K562 (cell line): ENCODE measurements at places on chromosomes 5 and 9. TPM values are rescaled to one million over a fixed set of nuclear protein-coding genes. Genes with fewer than 3 reads are reported as not detected.

- no peak overlapping the region for H3K4me3 ChIP-seq
- DNase-seq, result no peak
- H3K4me1 ChIP-seq, result peaks cover 24% of the 10 kb centered on the region
- H3K36me3 ChIP-seq, result no peaks in the 10 kb centered on the region
- no peak overlapping the region for H3K27ac ChIP-seq
These were observed 4.8 kb downstream of the MCIDAS start for GRCh38 chr5:55222092-55222984.

- H3K27me3 ChIP-seq, result no peaks in the 10 kb centered on the region
- H3K36me3 ChIP-seq, result no peaks in the 10 kb centered on the region
- no peak overlapping the region for H3K4me3 ChIP-seq
- no peaks in the 10 kb centered on the region for H3K4me1 ChIP-seq
These were observed 156.5 kb downstream of the CDH9 start for GRCh38 chr5:26881901-26882300.

DNA sequence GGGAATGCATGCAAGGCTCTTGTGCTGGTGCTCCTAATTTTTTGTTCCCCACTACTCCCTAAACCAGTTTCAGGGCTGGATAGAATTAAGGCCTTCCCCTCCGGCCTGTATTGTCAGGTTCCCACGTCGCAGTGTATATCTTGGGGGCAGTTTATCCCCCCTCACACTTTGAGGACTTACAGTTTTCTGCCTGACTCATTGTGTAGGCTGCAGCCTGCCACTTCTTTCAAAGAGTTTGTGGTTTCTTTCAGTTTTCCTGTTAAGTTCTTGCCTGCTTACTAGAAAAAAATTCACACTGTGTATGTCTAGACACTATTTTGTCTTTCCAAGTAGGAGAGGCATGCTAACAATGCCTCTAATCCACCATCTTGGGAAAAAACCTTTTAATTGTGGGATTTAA, 28.4 kb upstream of the BTNL3 start:
- H3K27me3 ChIP-seq, result no peaks in the 10 kb centered on the region
- H3K27ac ChIP-seq, result no peak overlapping the region
- no peak overlapping the region for H3K4me3 ChIP-seq
- no peaks in the 10 kb centered on the region for H3K4me1 ChIP-seq

- no peak overlapping the region for H3K4me3 ChIP-seq
- no peaks in the 10 kb centered on the region for H3K4me1 ChIP-seq
- peaks cover 70% of the 10 kb centered on the region for H3K27me3 ChIP-seq
- no peak overlapping the region for H3K27ac ChIP-seq
- H3K36me3 ChIP-seq, result no peaks in the 10 kb centered on the region
These were observed 46.9 kb downstream of the AHRR start for GRCh38 chr5:368183-369084.

DNA sequence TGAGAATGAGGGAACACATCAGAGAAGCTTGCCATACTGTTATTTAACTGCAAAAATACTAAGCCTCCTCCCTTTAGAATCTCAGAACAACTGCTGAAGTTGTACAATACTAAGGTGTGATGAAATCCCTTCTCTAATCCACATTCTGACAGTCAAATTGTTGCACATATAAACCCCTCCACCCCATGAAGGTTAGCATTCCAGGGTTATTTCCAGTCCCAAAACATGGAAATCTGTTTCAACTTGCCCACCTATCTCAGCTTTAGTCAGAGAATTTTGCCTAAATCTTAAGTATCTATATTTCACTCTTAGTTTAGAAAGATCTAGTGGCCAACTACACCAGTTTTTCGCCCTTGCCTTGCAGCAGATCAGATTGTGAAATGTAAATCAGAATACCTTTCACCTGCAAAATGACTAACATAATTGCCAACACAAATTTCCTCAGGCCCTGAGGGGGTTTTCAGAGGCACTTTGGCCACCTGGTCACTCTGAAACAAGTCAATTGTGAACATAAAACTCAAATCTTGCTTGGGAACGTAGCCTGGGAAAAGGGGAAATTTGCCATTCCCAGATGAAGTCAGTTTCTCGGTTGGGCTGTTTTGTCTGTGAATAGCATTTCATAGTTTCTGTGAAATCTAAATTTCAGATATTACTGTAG, 93.9 kb downstream of the EFNA5 start:
- DNase-seq, result no peak
- no peaks in the 10 kb centered on the region for H3K27me3 ChIP-seq
- H3K27ac ChIP-seq, result no peak overlapping the region
- no peaks in the 10 kb centered on the region for H3K36me3 ChIP-seq
- no peaks in the 10 kb centered on the region for H3K4me1 ChIP-seq

DNA sequence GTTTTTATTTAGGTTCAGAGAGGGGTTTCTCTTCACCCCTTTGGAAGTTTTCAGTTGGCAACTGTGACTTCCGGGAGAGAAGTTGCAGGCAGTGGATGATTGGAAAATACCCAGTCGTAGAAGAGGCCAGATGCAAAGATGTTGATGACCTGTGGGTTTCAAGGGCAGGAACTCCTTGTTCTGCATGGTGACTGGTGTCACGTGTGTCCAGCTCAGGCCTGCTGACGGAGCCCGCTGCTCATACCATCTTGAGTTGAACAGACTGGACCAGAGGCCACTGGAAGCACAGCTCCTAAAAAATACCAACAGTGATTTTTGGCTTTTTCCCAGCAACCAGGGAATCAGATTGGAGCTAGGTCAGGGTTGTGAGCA, 243.9 kb upstream of the KLF4 start:
- no peak overlapping the region for H3K4me3 ChIP-seq
- no peak for DNase-seq
- H3K27me3 ChIP-seq, result peaks cover 10% of the 10 kb centered on the region; the same call in 2 of the 3 replicates
- no peak overlapping the region for H3K27ac ChIP-seq

IL17B gene
- total RNA-seq, result 0.51 and 0.58 TPM in 2 replicates

- no peak overlapping the region for H3K4me3 ChIP-seq
- no peak for DNase-seq
- H3K27me3 ChIP-seq, result peaks cover 7% of the 10 kb centered on the region
- no peaks in the 10 kb centered on the region for H3K36me3 ChIP-seq
These were observed 156.1 kb downstream of the GHR start for GRCh38 chr5:42579320-42579719.

DNA sequence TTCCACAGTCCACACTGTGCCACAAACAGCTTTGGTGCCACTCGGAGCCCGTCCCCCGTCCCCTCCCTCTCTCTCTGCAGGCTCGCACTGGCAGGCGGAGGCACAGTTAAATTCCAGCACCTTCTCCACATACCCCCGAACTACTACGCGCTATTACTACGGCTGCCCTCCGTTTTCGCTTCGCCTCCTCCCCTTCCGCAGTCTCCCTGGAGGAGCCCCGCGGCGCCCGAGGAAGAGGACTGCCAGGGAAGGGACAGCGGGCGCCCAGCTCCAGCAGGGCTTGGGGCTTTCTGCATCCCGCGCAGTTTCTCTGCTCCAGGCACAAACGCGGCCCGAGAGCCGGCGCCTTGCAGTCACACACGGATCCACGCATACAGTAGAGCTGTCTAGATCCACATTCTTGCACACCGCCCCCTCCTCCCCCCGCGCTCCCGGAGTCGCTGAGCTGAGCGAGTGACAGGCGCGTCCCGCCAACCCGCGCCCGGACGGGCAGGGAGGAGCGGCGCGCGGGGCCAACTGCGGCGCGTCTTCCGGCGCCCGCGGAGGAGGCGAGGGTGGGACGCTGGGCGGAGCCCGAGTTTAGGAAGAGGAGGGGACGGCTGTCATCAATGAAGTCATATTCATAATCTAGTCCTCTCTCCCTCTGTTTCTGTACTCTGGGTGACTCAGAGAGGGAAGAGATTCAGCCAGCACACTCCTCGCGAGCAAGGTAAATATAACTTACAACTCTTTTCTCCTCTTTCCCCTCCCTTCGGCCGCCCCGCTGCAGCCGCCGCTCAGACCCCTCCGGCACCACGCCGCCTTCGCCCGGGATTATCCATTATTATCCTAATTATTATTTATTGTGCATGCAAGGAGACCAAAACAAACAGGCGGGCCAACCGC, at the start of gene SMARCA2:
Gene SMARCA2, plus strand, starts transcription at position 652 of the 885 bp plus-strand sequence. CDS start 13,676 bp downstream, outside the sequence.
- H3K4me3 ChIP-seq, result peak within 1 kb of the TSS; percentile 71
- H3K4me1 ChIP-seq, result peaks cover 16% of the 10 kb centered on the region
- H3K36me3 ChIP-seq, result no peaks in the 10 kb centered on the region
- DNase-seq, result peak; percentile 94
- H3K27ac ChIP-seq, result peak within 1 kb of the TSS; percentile 93

GRCh38 chr9:90037146-90037797, 432.5 kb downstream of the GADD45G start:
- H3K4me3 ChIP-seq, result no peak overlapping the region
- H3K4me1 ChIP-seq, result no peaks in the 10 kb centered on the region
- no peaks in the 10 kb centered on the region for H3K36me3 ChIP-seq
- no peaks in the 10 kb centered on the region for H3K27me3 ChIP-seq
